ENCODE measurements at places on chromosomes 1 and 21.

DNA sequence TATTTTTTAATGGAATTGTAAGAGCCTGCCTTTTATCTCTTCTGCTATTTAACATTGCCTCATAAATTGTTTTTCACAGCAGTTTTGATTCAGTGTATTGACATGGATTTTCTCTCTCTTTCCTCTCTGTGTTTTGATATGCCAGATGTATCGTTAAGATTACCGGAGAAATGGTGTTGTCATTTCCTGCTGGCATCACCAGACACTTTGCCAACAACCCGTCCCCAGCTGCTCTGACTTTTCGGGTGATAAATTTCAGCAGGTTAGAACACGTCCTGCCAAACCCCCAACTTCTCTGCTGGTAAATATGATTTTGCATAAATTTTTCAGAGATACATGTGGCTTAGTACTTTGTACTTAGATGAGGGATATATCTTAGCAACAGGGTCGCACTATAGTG is 23.1 kb upstream of the DYNLT5 start:
- no peak for DNase-seq

- DNase-seq, result no peak
These were observed 79.9 kb downstream of the SKI start for GRCh38 chr1:2307972-2308371.

DNA sequence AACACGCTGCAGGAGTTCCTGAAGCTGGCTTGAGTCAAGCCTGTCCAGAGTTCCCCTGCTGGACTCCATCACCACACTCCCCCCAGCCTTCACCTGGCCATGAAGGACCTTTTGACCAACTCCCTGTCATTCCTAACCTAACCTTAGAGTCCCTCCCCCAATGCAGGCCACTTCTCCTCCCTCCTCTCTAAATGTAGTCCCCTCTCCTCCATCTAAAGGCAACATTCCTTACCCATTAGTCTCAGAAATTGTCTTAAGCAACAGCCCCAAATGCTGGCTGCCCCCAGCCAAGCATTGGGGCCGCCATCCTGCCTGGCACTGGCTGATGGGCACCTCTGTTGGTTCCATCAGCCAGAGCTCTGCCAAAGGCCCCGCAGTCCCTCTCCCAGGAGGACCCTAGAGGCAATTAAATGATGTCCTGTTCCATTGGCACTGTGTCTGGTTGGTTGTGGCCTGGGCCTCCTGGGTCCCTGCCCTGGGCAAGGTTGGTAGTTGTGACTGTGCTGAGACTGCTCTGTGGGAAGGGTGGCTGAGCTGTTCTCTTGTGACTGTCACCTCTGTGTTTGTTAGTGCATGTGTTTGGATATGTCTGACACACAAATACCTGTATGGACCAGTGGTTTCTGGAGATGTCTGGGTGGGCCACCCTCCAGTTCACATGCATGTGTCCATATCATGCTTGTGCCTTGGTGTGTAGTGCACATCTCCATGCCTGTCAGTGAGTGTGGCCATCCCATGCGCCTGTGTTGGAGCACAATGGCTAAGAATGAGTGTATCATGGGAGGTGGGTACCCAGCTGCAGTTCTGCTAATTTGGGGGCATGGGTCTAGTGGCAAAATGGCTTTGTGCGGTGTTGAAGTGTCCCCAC is 1.4 kb downstream of the SH3BGRL3 start:
- no peak for DNase-seq

GRCh38 chr1:205582471-205583291 is 49.1 kb downstream of the ELK4 start:
- DNase-seq, result no peak

DNA sequence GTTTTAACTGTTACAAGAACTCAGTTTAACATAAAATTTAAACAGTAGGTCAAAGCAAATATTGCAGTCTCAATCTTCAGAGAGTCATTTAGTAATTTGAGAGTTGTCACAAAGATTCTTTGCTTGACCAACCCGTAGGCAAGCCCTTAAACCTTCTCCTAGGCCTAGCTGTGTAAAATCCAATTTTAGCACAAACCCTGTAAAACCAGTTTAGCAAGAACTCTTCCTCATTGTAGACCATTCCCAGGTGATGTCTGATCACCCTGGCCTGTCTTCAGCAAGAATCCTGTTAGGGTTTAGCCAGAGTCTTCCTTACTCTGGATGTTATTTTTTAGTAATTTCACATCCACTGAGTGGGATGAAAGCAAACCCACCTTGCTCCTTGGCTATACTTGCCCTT is 30.1 kb downstream of the LRIG2 start:
- DNase-seq, result no peak

DNA sequence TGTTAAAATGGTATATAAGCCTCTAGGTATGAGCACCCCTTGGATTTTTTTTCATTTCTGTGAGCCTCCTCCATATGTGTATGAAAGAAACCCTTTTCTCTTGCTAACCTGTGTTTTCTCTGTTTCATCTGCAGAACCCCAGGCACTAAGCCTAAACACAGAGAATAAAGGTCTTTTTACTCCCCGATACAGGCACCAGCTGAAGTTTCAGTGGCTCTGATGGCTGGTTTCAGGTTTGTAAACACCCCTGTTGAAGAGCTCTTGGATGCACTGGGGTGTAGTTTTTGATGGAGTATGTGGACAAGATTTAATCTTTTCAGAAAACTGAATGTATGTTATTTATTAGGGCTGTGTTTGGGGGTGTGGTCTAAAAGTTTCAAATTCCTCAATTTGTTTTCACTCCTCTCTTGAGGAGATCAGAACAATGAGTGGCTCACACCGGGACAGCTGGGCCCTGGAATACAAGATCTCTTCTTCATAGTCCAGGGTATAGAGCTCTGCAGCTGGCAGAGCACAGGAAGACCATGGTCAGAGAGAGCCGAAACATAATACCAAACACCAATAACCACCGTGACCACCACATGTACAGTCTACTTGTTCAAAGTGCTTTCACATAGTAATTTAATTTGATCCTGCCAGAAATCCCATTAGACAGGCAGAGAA is 50.2 kb upstream of the VTCN1 start:
- DNase-seq, result no peak

- DNase-seq, result no peak
These were observed 40.9 kb downstream of the PLXNA2 start for GRCh38 chr1:208203127-208203847.

GRCh38 chr1:232486006-232486405 is 143.9 kb downstream of the SIPA1L2 start:
- no peak for DNase-seq

- no peak for DNase-seq
These were observed 125.4 kb downstream of the TBX15 start for GRCh38 chr1:118862755-118863154.

- DNase-seq, result no peak
These were observed 2.1 kb downstream of the RIPK4 start for GRCh38 chr21:41764558-41765419.

GRCh38 chr1:29324771-29325351 is 88.5 kb downstream of the PTPRU start:
- DNase-seq, result no peak

- DNase-seq, result no peak
These were observed 53.3 kb upstream of the PRRC2C start for GRCh38 chr1:171431994-171432393.

DNA sequence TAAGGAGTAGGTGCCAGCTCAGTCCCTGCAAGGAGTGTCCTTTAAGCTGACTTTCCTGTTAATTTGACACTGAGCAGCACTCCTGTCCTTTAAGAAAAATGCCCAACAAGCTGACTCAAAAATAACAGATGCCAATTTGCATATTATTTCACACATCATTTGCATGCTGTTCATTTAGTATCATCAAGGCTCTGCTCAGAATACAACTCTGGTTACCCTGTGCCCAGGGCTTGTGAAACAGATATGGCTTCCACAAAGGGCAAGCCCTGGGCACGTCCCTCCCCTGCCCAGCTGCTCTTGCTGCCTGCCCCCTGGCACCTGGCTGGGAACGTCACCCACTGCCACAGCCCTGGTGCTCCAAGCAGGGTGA is 10.3 kb downstream of the KCNN3 start:
- DNase-seq, result no peak

DNA sequence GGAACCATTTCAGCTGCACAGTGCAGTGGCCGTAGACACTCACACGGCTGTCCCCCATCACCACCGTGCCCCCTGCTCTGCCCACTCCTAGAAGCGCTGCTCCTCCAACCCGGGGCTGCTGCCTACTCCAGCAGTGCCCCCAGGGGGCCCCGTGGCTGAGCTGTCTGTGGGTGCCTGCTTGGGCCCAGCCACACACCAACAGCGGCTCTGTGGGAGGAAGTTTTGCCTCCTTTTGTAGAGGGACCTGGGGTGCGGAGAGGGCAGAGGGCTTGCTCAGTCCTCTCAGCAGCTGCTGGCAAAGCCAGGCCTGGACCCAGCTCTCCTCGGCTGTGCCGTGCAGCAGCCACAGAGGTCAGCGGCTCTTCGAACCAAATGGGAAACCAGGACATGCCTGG is 11.4 kb upstream of the LRRC3 start:
- no peak for DNase-seq

GRCh38 chr1:54904476-54905048 is 17.6 kb upstream of the DHCR24 start:
- no peak for DNase-seq

- no peak for DNase-seq
These were observed 2.1 kb upstream of the TFF3 start for GRCh38 chr21:42317341-42317741.

DNA sequence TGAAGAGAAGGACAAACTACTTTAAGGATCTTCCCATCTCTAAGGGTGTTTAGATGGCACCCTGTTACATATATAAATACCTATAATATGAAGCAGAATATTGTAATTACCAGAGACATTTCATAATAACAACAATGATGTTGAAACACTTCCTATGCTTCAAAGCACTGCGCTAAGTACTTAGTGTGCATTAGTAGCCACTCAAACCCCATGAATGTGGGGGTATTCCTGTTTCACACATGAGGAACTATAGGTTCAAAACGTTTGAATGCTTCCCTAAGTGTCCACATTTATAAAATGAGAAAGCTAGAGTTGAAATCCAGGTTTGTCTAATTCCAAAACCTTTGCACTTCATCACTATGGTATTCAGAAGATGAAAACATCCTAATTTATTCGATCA is 18.5 kb upstream of the OR10J5 start:
- DNase-seq, result no peak

- no peak for DNase-seq
These were observed 25.9 kb upstream of the EPS8L3 start for GRCh38 chr1:109789551-109790180.

DNA sequence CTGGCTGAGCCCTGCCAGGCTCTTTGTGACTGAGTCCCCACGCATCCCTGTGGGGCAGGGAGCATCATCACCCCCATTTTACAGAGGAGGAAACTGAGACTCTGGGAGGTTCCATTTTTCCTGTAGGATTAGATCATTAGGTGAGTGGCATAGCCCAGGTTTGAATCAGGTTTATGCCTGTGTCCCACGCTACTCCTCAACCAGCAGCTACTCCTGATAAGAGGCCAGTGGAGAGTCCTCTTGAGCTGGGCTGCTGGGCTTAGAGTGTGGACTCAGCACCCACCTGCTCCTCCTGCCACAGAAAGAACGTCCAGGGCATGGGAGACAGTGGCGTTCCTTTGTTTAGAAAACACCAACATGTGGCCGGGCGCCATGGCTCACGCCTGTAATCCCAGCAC is 30.7 kb downstream of the TNFRSF1B start:
- no peak for DNase-seq

DNA sequence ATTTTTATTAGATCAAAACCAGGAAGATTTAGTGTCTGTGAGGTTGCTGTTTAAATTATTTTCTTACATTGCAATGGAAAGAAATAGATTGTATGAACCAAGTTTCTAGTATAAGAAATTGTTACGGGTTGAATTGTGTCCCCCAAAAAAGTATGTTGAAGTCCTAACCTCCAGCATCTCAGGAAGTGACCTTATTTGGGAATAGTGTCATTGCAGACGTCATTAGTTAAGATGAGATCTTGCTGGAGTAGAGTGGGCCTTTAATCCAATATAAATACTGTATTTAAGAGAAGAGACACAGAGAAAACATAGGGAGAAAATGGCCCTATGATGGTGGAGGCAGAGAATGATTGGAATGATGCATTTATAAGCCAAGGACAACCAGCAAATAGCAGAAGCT is 188.7 kb upstream of the SAMSN1 start:
- DNase-seq, result no peak

- DNase-seq, result peak; percentile 62
These were observed 37.3 kb downstream of the IFNAR1 start for GRCh38 chr21:33362044-33362555.
